ENCODE measurements at places on chromosomes 3 and 15. TPM values are rescaled to one million over a fixed set of nuclear protein-coding genes. Genes with fewer than 3 reads are reported as not detected.
A peak's percentile ranks its signal among the peaks of the same experiment; 100 is the strongest.

Gene SV2B
- total RNA-seq = not detected

Gene TTLL13
- total RNA-seq = not detected

- DNase-seq = no peak
These were observed 32.3 kb upstream of the TRIM59 start for GRCh38 chr3:160481856-160482255.

DNA sequence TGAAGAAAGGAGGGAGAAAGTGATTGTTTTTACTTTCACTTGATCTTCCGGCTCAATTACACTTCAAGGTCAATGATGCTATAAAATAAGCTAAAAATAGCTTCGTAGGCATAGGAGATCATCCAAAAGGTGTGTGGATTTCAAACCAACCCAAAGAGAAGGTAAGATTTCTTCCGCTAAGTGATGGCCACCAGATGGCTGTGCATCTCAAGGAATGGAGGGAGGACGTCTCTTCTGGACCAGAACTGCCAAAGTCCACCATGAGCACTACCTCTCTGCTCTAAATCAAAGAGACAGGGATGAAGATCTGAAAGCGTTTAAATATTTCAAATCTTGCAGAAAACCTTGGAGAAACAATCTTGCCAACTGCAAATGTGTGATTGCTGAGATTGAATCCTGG is 199.1 kb upstream of the ZPLD1 start:
- DNase-seq = peak; percentile 9

Gene ZBED2
- not detected for total RNA-seq
